ENCODE measurements at places on chromosomes 5 and 9. TPM values are rescaled to one million over a fixed set of nuclear protein-coding genes. Genes with fewer than 3 reads are reported as not detected.

DNA sequence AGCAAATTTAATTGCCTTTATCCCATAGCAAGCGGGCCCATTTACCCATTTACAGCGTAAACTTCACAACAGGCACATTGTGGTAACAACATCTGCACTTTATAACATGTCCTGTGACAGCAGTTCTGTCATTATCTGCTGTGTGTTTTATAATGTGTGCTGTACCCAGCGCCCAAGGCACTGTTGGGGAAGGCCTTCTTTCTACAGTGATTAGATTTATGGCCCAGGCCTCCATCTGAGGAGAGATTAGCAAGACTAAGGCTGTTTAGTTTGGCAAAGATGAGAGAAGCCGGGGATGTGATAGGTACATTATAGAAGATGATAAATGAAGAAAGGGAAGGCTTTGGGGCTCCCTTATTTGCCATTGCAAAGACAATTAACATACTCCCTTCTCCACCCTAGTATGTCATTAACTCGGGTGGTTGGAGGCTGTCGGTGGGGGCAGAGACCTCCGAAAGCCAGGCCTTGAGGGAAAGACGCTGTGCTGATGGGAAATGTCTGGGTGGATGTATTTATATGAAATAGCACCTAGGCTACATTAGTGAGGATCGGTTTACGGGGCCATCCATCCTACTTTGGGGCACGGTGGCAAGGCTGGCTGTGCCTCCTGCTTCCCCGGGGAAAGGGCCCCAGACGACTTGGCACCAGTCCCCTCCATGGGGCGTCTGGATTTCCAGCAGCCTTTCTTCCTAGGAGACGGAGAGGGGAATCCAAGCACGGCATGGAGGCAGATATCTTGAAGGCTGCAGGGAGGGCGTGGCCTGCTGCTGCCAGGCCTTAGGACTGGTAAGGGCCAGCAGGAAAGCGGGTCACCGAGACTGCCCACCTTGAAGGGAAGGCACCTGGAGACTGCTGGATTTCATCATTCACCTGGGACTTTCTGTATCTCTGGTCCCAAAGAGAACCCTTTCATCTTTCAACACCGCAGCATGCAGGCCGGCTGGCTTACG lies 64.3 kb upstream of the PTCH1 start:
- DNase-seq = peak; percentile 29

GRCh38 chr9:105854783-105855724 lies 160.7 kb downstream of the TMEM38B start:
- no peak for DNase-seq

- no peak for DNase-seq
These were observed 5.8 kb upstream of the PPARGC1B start for GRCh38 chr5:149724130-149724840.

DNA sequence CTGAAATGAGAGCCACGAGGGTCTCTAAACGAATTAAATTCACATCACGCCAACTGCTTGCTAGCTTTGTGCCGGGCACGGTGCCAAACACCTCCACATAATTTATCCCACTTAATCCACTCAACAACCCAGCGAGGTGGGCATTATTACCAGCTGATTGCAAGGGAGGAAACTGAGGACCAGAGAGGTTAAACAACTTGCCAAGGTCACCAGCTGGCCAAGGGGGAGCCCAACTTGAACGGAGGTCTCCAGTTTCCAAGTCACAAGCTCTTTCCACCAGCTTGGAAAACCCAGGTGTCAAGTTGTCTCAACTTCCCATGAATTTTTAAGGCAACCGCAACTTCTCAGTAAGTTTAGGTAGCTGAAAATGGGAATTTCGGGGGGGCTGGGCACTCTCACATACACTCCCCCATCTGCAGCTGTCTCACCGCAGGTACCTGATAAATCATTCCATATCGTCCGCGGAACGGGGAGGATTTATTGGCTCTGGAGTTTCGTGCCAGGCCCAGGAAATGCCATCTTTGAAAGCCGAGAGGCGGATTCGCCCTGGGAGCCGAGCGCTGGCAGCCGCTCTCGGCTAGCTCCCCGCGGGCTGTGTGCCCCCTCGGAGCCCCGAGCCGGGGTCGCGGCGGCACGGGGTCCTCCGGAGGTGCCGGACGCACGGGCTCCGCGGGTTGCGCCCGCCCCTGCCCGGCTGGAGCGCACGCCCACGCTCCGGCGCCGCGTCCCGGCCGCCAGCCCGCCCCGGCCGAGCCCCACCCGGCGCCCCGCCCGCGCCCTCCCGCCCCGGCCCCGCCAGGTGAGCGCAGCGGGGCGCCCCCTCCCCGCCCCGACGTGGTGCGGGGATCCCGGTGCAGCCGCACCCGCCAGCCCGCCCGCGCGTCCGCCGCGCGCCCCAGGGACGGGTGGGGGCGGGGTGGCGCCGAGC lies 617 bp downstream of the PTPN3 start:
- DNase-seq = peak; percentile 64

GRCh38 chr5:128667152-128667551 lies 129.1 kb upstream of the FBN2 start:
- no peak for DNase-seq

GRCh38 chr5:154849791-154850201 lies 607 bp downstream of the FAXDC2 start:
- no peak for DNase-seq

DNA sequence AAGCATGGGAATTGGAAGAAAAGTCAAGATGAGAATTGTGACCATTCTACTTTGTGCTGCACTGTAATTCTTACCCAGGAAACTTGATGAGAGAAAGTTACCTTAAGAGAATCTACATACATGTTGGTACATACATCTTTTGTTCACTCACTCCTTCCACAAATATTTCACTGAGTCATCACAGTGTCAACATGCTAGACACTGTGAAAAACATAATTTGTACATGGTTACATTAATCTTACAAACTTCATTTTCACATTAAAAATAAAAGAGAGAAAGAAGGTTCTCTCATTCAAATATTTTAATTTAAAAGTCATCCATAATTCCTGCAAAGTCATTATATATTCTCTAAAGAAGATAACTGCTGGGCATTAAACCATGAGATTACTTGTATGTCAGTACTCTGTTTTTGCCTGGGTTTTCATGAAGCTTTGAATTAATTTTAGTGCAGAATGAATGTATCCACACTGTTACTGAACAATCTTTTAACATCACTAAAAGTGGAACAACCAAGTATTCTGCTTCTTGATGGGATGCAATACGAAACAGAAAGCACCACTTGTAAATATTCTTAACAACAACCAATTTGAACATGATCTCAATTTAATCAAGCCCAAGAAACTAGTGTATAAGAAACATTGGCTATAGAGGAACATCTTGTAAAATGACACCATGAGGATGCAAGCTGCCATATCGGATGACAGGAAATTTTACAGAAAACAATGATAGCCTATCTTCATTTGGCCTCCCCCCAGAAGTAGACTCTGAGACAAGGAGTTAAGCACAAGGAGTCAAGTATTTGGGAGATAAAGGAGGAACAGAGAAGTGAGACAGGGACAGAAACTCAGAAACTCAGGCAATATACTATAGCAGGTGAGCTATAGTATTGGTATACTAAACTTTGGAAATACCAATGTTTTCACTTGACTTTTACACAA lies 28.4 kb downstream of the ERP44 start:
- DNase-seq = no peak

DNA sequence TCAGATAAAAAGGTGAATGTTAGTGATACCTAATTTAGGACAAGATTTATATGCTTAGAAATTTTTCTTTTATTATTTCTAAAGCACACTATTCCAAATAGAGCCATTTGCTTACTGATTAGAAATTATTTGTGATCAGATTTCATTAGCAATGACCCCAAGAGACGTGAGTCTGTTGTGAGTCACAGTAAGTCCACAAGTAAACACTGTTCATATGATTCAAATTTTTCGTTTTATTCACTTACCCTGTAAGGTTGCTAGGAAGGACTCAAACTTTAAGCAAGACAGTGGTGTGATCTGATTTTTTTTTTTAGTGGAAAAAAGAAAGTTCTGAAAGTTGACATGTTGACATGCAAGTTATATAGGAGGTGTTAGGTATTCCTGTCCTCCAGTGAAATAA lies 1.2 kb downstream of the CARD6 start:
- no peak for DNase-seq

- DNase-seq = no peak
These were observed 7.2 kb upstream of the MCC start for GRCh38 chr5:113495422-113495841.

- no peak for DNase-seq
These were observed 571.3 kb upstream of the TLE4 start for GRCh38 chr9:79000230-79001002.

DNA sequence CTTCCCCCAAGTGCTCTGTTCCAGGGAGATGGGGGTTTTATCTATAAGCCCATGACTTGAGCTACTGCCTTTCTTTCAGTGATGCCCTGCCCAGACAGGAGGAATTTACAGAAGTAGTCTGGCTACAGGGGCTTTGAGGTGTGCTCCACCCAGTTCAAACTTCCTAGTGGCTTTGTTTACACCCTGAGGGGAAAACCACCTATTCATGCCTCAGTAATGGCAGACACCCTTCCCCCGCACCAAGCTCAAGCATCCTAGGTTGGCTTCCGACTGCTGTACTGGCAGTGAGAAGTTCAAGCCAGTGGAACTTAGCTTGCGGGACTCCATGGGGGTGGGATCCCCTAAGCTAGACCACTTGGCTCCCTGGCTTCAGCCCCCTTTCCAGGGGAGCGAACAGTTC lies 154.6 kb downstream of the IZUMO3 start:
- no peak for DNase-seq

DNA sequence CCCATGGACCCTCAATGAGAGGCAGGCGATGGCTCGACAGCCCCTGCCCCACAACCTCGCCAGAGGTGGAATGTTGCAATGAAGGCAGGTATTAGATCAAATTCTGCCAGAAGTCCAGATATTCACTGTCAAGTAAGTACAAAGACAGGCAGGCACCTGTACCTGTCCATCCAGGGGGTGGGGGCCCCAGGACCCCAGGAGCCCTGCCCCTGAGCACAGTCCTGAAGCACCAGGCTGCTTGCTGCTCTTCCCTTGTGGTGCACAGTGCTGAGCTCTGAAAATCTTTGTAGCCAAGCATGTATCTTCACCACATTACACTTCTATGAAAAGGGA lies 26.2 kb upstream of the HMCN2 start:
- DNase-seq = no peak

- no peak for DNase-seq
These were observed 72.3 kb downstream of the XRCC4 start for GRCh38 chr5:83149671-83150070.

DNA sequence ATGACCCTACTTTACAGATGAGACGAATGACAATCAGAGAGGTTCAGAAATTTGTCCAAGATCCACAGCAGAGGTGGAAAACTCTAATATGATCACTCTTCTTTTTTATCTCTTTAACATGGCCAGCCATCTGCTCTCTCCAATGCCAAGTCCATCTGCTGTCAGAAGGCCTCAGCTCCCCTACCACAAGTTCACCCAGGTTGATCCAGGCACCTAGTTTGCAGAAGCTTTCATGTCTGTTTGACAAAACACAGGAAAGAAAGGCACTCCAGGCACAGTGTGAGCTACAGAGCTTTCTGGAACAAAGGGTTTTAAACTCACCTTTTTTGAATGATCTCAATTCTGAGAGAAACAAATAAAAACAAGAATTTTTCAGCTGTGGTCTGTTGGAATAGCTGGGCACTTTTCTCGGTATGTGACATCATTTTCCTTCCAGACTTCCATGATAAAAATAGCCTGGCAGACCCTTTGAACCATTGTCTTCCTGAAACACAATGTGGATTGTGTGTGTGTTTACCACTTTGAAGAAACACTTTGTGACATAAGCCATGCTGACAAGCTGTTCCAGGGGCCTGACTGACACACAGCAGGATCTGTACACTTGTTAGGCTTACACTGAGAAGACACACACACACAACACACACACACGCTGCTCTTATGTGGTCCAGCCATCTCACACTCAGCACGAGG lies 214.3 kb downstream of the AGTPBP1 start:
- no peak for DNase-seq

DNA sequence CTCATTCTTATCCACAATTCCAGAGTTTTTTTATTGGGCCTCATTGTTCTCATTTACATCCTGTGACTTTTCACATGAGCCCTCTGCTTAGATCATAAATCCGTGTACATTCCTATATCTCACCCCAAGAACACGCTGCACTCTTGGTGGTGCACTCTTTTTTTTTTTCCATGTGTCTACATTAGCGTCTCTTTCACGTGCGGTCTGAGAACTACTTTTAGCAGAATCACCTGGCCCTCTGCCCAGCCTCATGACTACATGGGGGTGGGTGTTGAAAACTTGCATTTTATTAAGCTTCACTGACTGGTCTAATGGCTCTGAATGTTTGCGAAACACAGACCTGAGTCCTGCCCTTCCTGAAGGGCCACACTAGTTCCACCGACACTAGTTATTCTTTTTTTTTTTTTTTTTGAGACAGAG lies 18.6 kb downstream of the C9orf57 start:
- DNase-seq = peak; percentile 36

DNA sequence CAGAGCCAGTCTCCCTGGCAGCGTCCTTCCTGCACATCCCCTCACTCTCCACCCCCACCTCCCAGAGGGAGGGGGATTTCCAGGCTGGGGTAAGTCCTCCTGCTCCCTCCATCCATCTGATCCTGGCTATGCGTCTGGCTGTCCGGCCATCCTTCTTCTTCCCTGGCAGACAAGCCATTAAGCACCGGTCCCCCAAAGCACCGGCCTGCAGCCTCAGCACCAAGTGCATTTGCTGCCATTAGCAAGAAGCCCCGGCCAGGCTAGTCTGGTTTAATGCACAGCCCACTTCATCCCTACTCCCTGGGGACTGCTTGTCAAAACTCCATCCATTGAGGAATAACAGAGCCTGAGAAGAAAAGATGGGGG lies 208.7 kb upstream of the IER5L start:
- no peak for DNase-seq

DNA sequence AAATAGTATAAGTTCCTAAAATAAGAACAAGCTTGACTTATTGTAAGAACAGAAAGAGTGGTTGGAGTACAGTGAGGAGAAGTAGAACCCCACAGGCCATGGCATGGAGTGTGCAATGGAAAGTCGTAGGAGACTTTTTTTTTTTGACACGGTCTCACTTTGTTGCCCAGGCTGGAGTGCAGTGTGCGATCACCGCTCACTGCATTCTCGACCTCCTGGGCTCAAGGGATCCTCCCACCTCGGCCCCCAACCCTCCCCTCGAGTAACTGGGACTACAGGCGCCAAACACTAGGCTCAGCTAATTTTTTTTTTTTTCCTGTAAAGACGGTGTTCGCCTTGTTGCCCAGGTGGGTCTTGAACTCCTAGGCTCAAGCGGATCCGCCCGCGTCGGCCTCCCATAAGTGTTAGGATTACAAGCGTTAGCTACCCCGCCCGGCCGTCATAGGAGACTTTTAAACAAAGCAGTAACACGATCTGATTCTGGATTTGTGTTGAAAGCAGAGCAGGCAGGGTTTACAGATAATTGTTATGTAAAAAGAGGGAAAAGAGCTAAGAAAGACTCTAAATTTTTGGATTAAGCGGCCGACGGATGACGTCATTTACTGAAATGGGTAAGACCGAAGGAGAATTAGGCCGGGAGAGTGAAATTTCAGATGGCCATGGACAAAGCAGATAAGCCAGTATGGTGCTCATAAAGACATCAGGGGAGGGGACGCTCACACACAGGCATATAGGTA lies 752 bp downstream of the TSTD2 start:
- peak; percentile 63 for DNase-seq

GRCh38 chr5:152990217-152990616 lies 500.3 kb upstream of the GRIA1 start:
- no peak for DNase-seq

The CRHBP gene
- not detected for total RNA-seq

The LCN9 gene
- not detected for total RNA-seq

The PCA3 gene
- not detected for total RNA-seq

The MSANTD3 gene
- total RNA-seq = 9.8 TPM

The ZNF883 gene
- total RNA-seq = 0.39 TPM

The PCDHB9 gene
- total RNA-seq = 0.61 TPM

The PCDHA8 gene
- not detected for total RNA-seq

The SMIM33 gene
- 2.8 TPM for total RNA-seq
